ENCODE measurements at places on chromosomes 1 and 21.

GRCh38 chr1:51910221-51911000 lies 31.9 kb upstream of the NRDC start:
- no peak for DNase-seq

- peak; percentile 12 for DNase-seq
These were observed 197.6 kb upstream of the DMRTA2 start for GRCh38 chr1:50620680-50621329.

- no peak for DNase-seq
These were observed 4.3 kb upstream of the CSF1 start for GRCh38 chr1:109906160-109906838.

- no peak for DNase-seq
These were observed 15.8 kb upstream of the TTC22 start for GRCh38 chr1:54816951-54817350.
